ENCODE measurements at places on chromosomes 12 and 14.

- no peak for DNase-seq
Measured at GRCh38 chr12:107906707-107907106, 132.2 kb downstream of the ASCL4 start.

GRCh38 chr14:32620724-32621123 lies 291.6 kb downstream of the AKAP6 start:
- no peak for DNase-seq

GRCh38 chr12:107090711-107091110 lies 2.6 kb downstream of the CRY1 start:
- no peak for DNase-seq

DNA sequence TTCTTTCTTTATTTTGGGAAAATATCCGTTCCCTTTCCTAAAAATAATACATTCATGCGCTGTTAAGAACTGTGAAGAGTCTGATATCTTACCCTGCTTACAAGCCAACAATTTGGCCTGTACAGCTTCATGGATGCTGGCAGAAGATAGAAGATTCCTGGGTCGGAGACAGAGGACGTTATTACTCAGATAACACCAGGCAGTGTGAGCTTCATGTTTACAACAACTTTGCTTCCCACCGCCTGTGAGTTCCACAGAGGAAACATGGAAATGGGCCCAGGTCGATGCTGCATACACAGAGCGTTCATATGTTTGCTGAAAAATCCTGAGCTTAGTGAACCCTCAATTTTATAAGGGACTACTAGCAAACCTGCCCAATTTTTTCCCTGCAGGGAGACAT lies 705.6 kb upstream of the SEL1L start:
- no peak for DNase-seq

- no peak for DNase-seq
Measured at GRCh38 chr14:22685467-22685866, 41.3 kb upstream of the OR6J1 start.

DNA sequence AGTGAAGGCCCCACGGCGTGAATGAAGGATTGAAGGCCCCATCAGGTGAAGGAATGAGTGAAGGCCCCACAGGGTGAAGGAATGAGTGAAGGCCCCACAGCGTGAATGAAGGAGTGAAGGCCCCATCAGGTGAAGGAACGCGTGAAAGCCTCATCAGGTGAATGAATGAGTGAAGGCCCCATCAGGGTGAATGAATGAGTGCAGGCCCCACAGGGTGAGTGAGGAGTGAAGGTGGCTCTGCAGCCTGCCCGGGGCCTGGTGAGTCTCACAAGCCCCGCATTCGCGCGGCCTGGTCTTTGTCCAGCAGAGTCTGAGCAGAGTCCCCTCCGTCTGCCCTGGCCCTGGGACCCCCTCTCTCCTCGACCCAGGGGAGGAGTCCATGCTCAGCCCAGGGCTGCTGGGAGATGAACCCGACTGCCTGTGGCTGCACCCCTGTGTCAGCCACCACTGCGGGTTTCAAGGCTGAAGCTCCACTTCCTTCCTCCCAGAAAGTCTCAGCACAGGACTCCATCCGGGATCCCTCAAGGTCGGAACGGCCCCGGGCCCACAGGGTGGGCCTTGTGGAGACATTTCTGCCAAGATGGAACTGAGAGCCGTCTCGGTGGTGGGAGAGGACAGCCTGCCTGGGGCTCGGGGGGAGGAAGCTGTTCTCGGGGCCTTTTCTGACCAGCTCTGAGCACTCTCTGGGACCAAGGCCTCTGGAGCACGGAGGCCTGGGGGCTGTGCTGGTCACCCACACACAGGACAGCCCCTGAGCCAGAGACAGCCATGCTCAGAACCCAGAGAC lies 37.4 kb upstream of the TMEM179 start:
- DNase-seq = no peak

DNA sequence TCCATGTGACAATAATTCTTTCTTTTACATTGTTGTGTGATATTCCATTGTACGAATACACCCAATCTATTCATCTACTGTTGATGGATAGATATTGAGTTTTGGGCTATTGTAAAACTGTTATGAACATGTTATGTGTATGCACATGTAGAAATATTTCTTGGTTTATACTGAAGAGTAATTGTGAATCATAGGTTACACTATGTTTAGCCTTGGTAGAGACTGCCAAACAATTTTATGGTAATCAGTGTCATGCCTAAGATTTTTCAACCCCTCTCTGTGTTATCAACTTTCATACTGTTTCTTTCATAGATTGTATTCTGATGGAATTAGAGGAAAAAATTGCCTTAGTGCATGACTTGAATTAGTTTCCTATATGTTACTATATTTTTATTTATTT lies 39.5 kb downstream of the FRMD6 start:
- DNase-seq = no peak

- no peak for DNase-seq
Measured at GRCh38 chr14:51701951-51702350, 50.2 kb downstream of the FRMD6 start.

DNA sequence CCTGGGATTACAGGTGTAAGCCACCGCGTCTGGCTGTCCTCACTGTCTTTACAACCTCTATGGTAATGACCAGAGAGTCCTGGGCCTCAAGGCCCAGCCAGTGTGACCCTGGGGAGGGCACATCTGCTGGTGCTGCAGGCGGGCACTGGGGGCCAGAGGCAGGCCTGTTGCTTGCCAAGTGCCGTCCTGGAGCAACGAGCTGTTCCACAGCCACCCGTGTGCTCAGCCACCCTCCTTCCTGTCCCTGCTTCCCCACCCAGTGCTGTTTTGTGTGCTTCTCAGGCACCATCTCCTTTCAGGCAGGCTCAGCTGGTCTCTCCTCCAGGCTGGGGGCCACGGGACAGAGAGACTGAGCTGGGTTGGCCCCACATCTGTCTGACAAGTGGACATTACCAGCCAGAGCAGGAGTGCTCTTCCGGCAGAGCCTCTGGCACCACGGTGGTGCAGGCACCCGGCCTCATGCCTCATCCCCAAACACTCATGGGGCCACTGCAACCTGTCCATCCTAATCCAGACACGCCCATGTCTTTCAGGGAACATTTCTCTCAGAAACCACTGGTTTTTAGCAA lies 9.0 kb downstream of the SLC25A47 start:
- DNase-seq = no peak

- DNase-seq = peak; percentile 97
Measured at GRCh38 chr14:76961631-76962302, 66.7 kb downstream of the IRF2BPL start.

DNA sequence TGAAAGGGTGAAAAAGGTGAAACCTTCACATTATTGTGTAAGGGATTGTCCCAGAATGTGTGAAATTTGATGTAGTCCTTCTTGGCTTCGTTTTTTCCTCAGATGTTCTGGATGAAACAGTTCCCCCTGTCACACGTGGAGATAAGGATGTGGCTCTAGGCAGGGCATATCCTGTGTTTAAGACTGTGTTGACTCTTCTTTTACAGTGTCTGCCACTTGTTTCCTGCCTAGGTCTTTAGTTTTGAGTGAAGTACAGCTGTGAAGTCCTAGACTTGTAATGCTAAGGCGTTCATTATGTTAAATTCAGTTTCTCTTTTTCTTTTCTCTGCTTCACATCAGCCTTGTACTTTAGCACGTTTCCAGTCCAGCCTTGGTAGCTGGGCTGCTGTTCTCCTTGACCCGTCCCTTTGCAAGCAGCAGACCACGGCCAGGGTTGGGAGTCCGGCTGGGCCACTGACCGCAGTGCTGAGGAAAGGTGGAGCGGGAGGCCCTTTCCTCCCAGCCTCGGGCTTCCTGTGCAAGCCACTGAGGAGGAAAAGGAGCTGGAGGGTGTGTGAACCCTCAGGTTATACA lies 59.1 kb downstream of the RASSF3 start:
- no peak for DNase-seq

DNA sequence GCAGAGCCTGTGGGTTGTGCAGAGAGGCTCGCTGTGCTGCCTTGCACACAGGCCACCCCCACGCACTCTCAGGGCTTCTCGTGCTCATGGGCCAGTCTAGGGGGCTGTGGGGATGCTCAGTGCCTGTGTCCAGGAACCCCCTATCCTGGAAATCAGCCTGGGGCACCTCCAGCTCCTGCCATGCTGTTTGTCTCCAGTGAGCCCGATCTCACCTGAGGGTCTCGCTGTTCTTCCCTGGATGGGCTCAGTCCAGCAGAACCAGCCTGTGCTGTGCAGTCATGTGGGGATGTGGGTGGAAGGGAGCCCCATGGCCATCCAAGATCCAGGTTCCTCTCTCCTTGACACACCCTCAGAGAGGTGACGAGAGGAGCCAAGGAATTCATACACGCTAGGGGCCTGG lies 26.7 kb downstream of the SERPINA1 start:
- DNase-seq = no peak

DNA sequence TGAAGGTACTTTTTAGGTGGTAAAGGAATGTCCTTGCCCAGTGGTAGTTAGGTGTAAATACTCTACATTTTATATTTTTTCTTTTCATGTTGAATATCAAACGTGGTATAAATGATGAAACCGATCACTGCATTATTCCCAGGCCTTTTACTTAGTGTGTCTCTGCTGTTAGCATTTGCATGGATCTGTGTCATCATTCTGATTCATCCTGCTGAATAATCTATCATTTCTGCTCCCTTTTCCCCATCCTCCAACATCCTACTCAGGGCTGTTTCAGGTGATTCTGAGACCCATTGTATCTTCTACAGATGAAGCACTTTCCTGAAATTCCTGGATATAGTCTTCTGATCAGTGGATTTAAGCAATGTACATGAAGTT lies 61.0 kb upstream of the PTHLH start:
- DNase-seq = no peak

- DNase-seq = no peak
Measured at GRCh38 chr12:94721173-94721572, 70.8 kb upstream of the TMCC3 start.

- no peak for DNase-seq
Measured at GRCh38 chr12:99128246-99128802, 483.2 kb downstream of the APAF1 start.

DNA sequence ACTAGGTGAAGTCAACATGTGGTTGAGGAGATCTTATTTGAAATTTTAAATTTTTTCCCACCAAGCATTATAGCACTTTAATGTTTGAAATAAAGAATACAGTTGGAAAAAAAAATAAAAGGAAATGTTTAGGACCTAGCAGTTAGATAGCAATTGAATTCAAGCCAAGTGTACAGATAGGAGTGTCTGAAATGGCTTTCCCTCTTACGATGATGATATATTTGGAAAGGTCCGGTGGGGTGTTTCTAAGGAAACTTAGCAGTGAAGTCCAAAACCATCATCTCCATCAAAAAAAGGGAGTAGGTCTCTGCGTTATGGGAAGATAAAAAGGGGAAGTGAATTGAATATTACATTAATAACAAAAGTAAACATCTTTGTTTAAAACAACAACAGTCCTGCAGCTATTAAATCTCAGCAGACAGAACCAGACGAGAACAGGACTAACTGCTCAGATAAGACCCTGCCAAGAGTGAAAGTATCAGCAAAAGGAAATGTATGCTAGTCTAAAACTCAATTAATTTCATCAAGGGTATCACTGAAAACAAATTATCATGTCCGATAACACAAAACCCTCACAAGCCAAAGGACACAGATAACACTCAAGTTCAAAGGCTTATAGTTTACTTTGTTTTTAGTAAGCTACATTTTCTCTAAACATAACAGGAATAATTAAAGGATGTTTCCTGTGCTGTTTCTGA lies 242.0 kb downstream of the BMP4 start:
- no peak for DNase-seq

DNA sequence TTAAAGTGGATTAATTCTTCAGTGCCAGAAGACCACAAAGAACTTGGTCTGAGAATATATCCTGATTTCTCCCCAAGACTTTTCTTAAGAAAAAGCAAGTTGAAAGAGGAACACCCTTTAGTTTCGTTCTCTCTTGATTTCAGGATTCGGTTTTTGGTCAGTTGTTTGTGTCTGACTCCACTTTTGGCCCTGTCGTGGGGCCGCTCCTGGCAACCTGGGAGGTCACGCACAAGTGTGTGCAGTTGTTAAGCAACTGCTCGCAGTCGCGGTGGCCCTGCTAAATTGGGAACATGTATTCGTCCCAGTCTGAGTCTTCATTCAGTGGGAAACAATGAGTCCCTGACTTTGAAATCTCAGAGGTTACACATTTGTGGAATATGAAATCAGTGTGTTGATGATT lies 68.7 kb downstream of the RGS6 start:
- no peak for DNase-seq

DNA sequence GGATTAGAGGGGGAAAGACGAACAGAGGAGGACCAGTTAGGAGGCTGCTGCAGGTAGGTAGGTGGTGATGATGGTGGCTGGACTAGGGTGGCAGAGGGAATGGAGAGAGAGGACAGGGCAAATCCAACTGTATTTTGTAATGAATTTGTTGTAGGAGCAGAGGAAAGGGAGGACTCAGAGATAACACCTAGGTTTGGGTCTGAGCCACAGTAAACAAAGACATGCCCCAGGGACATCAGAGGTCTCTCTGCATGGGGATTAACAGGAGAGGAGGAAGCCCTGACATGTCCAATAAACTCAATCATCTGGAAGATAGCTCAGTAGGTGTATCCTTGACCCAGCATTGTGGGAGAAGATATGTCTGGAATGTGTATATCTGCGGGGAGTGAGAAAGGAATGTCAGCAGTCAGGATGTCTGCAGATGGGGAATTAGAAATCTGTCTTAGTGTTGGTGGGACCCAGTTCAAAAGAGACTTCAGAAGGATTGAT lies 4.7 kb upstream of the SLC48A1 start:
- no peak for DNase-seq

- no peak for DNase-seq
Measured at GRCh38 chr12:60168441-60168840, 572.6 kb downstream of the SLC16A7 start.

DNA sequence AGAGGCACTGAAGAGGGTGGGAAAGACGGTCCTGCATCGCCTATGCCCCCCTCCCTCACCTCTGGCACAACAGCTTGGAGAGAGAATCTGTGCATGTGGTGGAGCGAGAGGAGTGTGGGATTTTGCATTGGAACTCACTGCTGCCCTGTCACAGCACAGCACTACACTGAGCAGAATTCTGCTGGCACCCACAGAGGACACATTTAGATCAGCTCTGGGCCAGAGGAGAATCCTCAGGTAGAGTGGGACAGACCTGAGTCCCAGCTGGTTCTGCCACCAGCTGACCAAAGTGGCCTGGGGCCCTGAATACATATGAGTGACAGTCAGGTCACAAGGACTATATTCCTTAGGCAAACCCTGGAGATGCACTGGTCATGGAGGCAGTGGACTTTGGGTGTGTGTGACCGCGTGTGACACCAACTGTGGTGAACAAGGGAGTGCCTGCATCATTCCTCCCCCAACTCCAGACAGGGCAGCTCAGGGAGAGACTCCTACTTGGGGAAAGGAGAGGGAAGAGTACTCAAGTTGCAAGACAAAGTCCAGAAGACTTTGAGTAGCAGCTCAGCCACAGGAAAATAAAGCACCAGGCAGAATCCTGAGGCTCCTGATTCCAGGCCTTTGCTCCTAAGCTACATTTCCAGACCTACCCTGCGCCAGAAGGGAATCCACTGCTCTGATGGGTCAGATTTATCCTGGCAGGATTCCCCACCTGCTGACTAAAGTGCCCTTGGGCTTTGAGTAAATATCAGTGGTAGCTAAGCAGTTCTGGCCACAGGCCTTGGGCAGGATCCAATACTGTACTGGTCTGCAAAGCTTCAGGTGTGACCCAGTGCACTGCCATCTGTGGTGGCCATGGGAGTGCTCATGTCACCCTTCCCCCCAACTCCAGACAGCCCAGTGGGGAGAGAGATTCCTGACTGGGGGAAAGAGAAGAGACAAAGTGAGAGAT lies 10.6 kb upstream of the ACOT1 start:
- no peak for DNase-seq

GRCh38 chr12:1498199-1498740 lies 96.1 kb downstream of the FBXL14 start:
- no peak for DNase-seq
